ENCODE measurements at places on chromosomes 7 and 10.

- no peak for DNase-seq
These were observed 597 bp downstream of the ZNF277 start for GRCh38 chr7:112206991-112207592.

GRCh38 chr7:101163279-101164070, 1.9 kb downstream of the VGF start:
- DNase-seq, result no peak

DNA sequence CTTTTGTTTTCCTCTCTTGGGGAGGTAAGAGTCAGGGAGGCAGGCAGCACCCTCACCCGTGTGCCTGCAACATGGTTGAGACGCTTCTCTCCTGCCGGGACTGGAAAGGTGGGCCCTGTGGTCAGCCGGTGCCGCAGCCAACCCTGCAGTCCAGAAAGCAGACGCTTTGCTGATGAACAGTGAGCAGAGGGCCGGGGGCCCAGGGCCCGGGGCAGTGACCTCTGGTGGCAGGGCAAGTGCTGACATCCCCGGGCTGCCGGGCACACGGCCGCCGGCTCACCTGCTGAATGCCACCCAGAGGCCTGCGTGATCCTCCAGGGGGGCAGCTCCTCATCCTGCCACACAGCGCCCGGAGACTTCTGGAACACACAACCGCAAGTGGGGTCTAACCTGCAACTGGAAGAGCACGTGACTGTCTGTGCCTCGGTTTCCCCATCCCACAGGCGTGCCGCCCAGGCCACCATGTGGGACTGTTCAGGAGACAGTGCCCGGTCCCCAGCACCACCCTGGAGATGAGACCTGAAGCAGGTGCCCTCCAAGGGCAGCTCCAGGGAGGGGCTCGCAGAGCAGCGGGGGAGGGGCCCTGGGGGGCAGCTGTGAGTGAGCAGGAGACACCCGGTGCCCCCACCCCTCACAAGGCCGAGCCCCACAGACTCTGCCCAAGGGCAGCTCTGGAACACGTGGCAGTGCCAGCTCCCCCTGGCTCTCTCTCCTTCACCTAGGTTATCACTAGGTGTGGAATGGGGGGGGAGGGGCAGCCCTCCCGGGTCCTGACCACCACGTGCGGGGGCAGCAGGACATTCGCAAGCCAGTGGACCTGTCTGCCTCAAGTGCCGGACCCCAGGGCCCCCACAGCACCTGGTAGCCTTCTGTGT, 2.2 kb upstream of the ADGRA1 start:
- DNase-seq, result no peak

DNA sequence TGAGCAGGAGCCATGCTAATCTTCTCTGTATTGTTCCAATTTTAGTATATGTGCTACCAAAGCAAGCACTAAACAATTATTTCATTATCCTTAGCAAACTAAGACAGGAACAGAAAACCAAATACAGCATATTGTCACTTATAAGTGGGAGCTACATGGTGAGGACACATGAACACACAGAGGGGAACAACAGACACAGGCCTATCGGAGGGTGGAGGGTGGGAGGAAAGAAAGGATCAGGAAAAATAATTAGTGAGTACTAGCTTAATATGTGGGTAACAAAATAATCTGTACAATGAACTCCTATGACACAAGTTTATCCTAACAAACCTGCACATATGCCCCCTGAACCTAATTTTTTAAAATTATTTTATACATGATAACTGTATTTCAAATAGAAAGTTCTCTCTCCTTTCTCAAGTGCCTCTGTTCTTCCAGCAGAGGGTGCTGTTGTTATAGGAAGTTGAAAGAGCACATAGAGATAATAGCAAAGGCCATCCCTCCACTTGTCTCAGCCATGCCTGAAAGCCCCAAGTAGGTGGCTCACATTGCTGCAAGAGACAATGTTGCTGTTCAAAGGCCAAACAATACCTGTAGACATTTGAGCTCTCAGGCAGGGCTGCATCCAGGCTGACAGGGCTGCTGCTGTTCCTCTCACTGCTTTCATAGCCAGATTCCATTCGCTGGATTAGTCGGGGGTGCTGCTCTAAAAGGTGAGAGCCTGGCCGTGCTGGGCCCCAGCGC, 33.4 kb upstream of the PPP3CB start:
- DNase-seq, result peak; percentile 38

DNA sequence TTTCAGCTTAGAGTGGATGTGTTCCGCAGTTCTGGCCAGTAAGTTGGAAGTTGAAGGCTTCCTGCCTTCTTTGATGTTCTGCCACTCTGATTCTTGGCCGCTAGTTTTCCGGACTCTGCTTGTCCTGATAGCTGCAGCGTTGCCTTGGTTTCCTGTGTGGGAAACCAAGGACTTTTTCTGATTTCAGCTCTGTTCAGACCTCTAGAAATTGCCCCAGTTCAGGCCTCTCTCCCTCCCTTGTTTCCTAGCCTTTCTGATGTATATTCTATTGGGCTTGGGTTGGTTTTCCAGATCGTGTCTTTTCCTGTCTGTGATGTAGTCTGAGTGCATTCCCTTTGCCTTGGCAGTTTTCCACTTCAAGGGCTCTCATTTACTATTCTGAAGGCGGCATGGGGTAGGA, 318.7 kb downstream of the BBS9 start:
- no peak for DNase-seq

- DNase-seq, result no peak
These were observed 291.7 kb upstream of the NPVF start for GRCh38 chr7:25520017-25520416.

DNA sequence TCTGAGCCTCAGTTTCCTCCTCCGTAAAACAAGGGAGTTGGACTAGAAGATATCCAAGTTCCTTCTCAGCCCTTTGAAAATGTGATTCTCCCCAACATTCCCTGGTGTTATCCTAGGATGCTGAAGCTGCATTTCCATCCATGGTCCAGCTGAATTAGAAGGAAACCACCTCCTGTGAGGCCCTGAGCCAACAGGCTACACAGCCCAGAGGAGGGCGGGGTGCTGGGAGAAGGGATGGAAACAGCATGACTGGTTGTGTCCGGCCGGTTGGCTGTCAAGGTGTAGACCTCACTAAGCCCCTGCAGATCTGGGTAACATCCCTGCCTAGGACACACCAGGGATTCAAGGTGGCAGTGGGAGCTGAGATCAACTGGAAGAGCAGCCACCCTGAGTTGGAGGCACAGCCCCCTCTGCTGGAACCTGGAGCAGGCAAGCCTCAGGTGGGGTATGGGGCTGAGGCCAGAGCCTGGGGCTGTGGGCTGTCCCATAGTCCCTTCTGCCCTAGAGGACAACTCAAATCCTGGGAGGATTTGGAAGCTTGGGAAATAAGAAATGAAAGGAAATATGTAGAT, 72.0 kb downstream of the PAX2 start:
- no peak for DNase-seq

GRCh38 chr7:158260567-158261361, 326.9 kb downstream of the PTPRN2 start:
- DNase-seq, result no peak

- DNase-seq, result no peak
These were observed 11.1 kb upstream of the MDFIC start for GRCh38 chr7:114910787-114911186.

DNA sequence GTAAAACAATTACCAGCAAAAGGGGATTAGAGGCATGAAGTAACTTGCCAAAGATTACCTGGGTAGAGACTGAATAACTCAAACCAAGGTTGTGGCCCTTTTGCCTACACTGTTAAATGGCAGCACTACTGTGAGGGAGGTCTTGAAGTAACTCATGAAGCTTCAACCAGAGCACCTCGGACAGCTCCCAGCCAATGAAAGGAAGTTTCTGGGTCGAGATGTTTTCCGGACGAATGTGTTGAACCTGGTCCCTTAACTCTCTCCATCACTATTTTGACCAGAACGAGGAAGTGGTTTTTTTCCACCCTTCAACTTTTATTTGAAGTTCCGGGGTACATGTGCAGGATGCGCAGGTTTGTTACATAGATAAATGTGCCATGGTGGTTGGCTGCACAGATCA, 133.6 kb upstream of the PRKCQ start:
- DNase-seq, result no peak

GRCh38 chr7:108293149-108293612, 163.0 kb upstream of the LAMB4 start:
- no peak for DNase-seq

DNA sequence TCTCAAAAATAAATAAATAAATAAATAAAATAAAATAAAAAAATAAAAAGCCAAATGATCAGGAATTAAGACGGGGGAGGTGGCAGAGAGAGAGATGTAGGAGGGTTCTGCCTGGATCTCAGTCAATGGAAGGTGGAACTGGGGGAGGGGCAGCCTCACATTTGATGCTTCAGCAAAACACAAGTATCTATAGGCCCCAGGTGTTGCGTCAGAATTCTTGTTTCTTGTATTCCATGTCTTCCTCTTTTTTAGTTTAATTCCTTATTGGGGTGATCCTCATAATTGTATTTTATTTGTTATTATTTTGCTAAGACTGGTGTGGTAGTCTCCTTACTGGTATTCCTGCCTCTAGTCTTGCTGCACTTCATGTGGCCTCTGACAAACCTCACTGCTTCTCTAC, 41.4 kb upstream of the SMARCD3 start:
- DNase-seq, result no peak

GRCh38 chr7:149717481-149717880, 55.9 kb downstream of the ZNF467 start:
- DNase-seq, result no peak

DNA sequence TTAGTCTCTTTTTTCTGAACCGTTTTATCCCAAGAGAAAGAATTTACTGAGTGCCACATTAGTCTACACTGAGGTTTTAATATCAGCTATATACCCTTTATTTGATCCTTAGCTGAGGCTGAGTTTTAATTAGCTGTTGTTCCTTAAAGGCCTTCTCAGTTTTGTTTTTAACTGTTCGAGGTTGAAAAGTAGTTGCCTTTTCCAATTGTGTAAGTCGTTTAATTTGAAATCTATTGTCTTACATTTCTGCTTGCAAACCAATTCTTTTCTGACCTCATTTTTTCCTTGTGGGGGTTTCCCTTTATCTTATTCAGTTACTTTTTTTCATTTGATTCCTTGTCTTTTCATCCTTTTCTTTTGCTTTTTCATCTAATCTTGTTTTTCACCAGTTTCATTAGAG, 30.8 kb downstream of the UMAD1 start:
- DNase-seq, result no peak
